ENCODE measurements at places on chromosomes 7 and 10.

DNA sequence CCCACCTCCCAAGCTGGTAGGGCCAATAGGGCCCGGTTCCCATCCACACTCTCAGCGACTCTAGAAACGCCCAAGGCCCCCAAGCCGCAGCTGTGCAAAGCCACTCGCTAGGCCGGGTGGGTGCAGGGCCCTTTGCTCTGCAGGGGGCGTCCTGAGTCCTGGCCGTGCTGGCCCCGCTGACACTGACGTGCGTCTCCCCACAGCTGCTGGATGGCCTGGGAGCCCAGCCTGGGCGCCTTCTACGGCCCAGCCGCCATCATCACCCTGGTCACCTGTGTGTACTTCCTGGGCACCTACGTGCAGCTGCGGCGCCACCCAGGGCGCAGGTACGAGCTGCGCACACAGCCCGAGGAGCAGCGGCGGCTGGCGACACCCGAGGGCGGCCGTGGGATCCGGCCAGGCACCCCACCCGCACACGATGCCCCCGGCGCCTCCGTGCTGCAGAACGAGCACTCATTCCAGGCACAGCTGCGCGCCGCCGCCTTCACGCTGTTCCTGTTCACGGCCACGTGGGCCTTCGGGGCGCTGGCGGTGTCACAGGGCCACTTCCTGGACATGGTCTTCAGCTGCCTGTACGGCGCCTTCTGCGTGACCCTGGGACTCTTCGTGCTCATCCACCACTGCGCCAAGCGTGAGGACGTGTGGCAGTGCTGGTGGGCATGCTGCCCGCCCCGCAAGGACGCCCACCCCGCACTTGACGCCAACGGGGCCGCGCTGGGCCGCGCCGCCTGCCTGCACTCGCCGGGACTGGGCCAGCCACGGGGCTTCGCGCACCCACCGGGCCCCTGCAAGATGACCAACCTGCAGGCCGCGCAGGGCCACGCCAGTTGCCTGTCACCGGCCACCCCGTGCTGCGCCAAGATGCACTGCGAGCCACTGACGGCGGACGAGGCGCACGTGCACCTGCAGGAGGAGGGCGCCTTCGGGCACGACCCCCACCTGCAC, 31.6 kb upstream of the KNDC1 start:
- no peak for DNase-seq

GRCh38 chr10:103548581-103549348, 55.3 kb downstream of the NEURL1 start:
- DNase-seq = no peak

- no peak for DNase-seq
These were observed 516.0 kb downstream of the REEP3 start for GRCh38 chr10:64037071-64037661.

GRCh38 chr10:84230359-84230758, 5.0 kb upstream of the LRIT2 start:
- no peak for DNase-seq

DNA sequence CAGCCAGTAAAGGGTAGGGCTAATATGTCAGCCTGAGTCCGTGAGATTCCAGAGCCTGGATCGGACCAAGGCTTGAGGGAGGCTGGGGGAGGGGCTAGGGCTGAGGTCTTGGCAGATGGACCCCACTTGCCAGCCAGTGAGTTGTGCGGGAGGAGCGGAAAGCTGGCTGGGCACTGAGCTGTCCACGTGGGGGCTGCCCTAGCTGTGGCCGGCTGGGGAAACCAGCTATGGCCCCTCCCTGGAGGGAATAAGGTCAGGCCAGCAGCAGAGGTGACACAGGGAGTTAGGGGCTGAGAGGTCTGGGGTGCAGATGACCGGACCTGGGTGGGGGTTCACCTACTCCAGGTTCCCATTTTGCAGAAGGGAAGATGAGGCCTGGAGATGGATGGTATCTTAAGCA, 77.3 kb downstream of the UNCX start:
- DNase-seq = no peak

GRCh38 chr7:79810916-79811315, 323.7 kb upstream of the GNAI1 start:
- DNase-seq = no peak

GRCh38 chr7:264541-265191, 25.3 kb upstream of the FOXL3 start:
- DNase-seq = no peak

DNA sequence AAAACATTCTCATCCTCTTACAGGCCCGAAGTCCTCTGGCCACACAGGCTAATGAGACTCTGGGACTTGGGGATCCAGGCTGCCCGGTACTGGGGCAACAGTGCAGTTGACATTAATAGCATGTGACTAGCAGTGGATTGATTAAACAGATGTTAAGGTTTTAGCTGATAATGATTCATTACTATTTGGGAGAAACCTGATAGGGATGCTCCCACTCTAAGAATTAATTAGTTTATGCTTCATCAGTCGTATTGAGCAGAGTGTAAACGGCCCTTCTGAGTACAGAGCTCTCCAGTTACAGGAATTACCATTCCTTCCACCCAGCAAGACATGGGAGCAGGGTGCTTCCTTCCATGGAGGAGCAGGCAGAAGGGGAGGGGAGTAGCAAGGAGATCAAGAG, 82.7 kb downstream of the RPS24 start:
- DNase-seq = no peak

GRCh38 chr10:63210611-63211196, 77.6 kb downstream of the NRBF2 start:
- no peak for DNase-seq

GRCh38 chr7:129825209-129825970, 127.4 kb downstream of the UBE2H start:
- peak; percentile 26 for DNase-seq

DNA sequence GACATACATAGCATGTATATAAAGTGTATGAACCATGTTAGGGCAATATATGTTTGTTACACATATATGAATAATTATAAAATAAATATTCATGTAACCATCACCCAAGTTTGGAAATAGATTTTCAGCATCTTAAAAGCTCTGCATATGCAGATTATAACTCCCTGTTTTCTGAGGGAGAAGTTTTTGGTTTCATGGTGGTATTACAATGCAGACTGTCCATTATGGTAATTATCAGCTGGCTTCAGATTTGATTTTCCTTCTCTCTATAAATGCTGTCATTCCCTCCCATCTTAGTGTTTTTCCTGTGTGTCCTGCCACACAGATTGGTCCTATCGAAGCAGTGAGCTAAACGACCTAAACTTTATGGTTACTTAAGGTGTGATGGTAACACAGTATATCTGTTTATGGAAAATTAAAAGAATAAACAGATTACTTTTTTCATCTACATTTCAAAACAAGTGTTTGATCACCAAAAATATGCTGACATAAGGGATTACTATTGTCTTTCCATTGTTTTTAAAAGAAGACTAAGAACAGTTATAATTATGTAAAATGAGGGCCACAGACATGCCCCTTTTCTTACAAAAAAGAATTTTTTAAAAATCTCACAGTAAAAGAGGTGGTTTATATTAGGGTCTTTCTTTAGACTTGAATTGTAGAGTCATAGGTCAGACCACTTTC, 17.7 kb downstream of the PRPF18 start:
- DNase-seq = no peak

DNA sequence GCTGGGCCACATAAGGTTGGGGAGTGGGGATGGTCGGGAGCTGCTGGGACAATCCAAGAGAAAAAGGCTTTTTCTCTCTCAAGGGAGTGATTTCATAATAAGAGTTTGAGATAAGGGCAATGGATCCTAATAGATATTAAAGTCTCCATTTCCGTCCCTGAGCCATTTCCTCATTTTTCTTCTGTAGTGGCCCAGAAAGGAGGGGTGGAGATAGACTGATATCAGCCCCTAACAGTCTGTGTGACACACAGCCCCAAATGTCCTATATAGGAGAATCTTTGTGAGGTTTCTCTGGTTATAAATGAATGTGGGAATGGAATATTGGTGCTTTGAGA, 35.2 kb downstream of the PRSS2 start:
- DNase-seq = no peak

GRCh38 chr7:52352013-52352981, 683.1 kb upstream of the POM121L12 start:
- DNase-seq = no peak

GRCh38 chr7:42572056-42572455, 335.0 kb upstream of the GLI3 start:
- no peak for DNase-seq

DNA sequence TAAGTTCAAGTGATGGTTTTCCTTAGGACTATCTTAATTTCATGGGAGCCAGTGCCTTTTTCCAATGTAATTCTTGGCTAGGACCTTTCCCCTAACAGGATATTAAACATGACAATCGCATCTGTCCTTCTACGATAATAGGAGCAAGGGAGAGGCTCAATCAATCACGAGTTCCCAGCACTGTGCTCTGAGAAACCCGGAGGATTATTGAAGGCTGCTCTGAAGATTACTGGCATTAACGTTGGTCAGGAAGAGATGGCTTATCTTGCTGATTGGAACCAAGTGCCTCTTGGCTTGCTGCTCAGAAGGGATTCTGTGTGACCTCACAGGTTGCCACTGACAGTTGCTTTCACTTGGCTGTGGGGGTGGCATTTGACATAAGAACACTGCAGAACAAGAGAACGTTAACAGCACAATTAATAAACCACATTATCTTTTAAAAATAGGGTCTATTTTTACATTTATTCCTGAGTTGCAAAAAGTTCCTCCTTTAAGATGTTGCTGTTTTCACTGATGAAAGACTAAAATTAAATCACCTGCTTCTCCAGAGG, 252.1 kb upstream of the TAC1 start:
- no peak for DNase-seq

GRCh38 chr10:130761032-130761575, 550.4 kb downstream of the TCERG1L start:
- no peak for DNase-seq

DNA sequence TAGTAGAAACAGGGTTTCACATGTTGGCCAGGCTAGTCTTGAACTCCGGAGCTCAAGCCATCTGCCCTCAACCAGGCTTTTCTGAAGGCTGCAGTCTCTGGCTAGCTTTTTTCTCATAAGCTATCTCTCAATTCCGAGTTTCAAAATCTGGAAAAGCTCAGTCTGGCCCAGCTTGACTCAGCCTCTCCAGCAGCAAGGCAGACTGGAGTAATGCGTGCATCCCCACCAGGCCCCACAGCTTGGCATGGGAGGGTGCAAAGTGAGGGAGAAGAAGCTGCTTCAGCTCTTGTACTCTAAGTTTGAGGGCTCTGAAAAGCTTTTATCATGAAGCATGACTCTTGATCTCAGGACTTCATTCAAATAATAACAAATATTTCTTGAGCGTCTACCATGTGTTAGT, 4.8 kb downstream of the DHTKD1 start:
- no peak for DNase-seq

- DNase-seq = no peak
These were observed 83.9 kb downstream of the WIPF3 start for GRCh38 chr7:29890251-29890650.

All from fibroblast of skin of left biceps (primary cell).